ENCODE measurements at places on chromosomes 7 and 10.

- no peak for DNase-seq
Observed at GRCh38 chr10:5978230-5978489, 817 bp upstream of the IL15RA start.

DNA sequence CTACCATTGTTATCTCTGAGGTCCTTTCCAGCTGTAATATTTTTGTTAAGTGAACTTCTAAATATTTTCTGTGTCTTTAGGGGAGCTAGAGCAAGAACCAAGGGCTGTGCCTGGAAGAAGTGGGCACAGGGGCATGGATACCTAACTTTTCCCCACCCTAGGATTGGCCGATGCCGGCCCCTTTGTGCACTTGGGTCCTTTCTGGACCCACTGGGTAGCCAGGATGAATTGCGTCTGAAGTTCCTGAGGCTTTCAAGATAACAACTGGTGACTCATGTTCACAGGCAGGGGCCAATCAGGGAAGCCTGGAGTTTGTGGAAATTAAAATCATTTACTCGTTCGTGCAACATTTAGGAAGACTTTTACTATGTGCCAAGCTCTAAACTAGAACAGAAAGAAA, 758 bp downstream of the DPCD start:
- DNase-seq, result no peak

GRCh38 chr10:12434277-12434676, 84.9 kb downstream of the CAMK1D start:
- peak; percentile 45 for DNase-seq

DNA sequence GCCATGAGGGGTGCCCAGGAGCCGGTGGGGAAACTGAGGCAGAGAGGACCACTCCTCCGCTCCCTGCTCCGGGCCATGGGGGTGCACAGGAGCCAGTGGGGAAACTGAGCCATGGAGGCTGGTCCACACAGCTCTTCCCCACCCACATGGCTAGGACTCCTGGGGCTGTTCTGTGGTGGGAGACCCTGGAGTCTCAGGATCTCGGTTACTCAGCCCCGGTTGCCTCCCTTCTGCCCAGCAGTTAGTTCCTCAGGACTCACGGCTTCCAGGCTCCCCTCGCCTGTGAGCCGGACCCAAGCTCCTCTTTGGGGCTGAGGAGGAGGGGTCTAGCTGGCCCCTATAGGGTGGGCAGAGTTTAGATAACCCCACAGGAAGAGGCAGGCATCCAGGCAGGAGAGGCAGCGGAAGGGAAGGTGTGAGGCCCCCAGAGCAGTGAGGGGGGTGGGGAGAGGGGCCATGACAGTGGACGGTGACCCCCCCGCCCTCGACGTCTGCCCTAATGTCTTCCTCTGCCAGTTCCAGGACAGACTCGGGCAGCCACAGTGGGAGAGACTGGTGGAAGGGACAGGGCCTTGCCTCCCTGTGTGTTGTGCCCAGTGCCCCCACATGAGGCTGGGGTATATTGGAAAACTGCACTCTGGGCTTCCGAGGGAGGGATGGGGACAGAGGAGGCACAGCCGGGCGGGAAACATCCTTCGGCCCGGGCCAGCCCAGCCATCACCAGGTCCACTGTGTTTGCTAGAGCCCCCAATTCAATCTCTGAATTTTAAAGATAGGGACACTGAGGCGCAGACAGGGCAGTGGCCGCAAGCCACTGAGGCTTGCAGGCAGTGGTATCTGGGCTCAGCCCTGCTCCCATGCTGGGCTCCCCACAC, 4.3 kb downstream of the ELFN1 start:
- no peak for DNase-seq

DNA sequence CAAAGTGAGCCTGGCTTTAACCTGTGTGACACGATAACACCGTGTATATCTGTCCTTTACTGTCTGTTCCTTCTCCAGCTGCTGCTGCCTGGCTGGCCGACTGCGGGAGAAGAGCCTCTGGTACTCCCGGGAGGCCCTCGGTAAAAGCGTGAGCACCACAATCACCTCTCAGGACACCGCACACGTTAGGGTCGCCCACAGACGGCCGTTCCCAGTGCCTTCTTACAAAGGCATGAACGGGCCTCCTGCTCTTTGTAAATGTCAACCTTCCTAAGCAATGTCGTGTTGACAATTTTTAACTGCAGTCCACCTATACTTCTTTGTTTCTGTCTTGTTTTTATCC, 177.6 kb downstream of the DIP2C start:
- DNase-seq, result peak; percentile 36

GRCh38 chr10:23912884-23913404, 296.0 kb upstream of the KIAA1217 start:
- DNase-seq, result no peak

- DNase-seq, result no peak
Observed at GRCh38 chr10:3829156-3830050, 44.4 kb upstream of the KLF6 start.

- DNase-seq, result no peak
Observed at GRCh38 chr10:131658476-131659110, 242.2 kb upstream of the PPP2R2D start.

- DNase-seq, result no peak
Observed at GRCh38 chr7:2394566-2395082, 8.8 kb upstream of the CHST12 start.

Measured in NCI-H345 (cell line).